GM19239 (cell line): ENCODE measurements at places on chromosomes 7 and 10.

GRCh38 chr7:20597339-20597738, 18.1 kb upstream of the ABCB5 start:
- DNase-seq = no peak

DNA sequence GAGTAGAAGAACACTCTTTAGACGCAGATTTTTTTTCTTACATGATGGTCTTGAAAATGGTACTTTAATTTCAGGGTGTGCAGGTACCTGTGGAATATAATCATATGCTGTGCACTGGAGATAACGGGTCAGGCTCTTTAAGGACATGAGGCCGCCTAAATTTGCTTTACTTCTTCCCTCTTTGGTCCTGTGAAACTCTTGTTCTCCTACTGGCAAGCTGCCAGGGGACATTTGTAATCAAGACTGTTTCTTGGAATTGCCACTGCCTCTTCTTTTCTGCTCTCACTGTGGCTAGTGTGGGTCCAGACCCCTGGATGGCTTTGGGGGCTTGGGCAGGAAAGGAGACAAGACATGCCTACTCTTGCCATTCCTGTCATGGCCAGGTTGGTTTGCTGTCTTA, 146.0 kb downstream of the SND1 start:
- no peak for DNase-seq

DNA sequence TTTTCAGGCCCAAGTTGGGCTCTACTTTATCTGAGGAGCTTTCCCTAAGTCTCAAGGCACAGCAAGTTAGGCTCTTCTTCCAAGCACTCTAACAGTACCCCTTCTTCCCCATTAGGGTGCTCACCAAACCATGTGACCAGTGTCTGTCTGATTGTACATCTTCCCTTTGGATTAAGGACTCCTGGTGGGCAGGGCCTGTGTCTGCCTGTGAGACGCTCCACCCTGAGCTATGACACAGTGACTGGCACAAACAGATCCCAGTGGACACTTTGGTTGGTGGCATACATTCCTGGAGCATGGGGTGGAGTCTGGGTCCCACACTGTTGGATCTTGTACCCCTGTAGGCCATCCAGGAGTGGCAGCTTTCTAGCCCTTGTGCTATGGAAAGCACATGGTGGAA, 23.8 kb downstream of the PLPP4 start:
- no peak for DNase-seq

- no peak for DNase-seq
Observed at GRCh38 chr7:18529239-18529638, 33.7 kb downstream of the HDAC9 start.

- DNase-seq = no peak
Observed at GRCh38 chr10:74113546-74113945, 37.1 kb downstream of the AP3M1 start.

- no peak for DNase-seq
Observed at GRCh38 chr10:109987452-109988211, 20.2 kb upstream of the ADD3 start.

- no peak for DNase-seq
Observed at GRCh38 chr7:50751146-50751545, 31.6 kb downstream of the GRB10 start.

DNA sequence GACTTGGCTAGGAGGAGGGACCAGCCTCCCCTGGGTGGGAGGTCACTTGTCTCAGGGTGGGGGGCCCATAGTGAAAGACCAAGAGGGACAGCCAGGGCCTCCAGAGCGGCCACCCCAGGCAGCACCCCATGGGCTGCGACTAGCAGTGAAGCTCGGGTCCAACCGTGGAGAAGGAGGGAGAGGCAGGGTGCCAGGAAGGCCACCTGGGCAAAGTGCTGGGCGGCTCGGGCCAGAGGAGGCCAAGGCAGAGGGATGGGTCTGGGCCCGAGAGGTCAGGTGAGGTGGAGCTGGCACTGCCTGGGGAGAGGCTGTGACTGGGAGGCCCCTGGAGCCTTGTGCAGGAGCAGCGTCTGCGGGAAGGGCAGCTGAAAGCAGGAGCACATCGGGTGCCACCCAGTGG, 41.8 kb downstream of the CLRN3 start:
- no peak for DNase-seq

DNA sequence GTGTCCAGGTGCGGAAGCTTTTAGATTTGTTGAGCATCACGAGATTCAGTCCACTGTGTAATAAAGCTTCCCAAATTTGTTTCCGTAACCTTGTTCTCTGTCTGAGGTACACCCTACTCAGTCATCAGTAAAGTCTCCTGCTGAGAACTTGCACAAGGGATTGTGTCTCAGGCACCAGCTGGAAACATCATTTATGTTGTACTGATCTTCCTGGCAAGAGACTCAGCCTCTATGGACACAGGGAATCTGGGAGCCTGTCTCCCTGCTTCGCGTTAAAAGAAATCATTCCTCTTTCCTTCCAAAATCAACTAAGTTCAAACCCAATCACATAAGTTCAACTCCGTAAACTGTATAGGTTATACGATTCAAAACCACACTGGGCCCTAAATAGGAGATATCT, 336.8 kb downstream of the GPR37 start:
- no peak for DNase-seq

DNA sequence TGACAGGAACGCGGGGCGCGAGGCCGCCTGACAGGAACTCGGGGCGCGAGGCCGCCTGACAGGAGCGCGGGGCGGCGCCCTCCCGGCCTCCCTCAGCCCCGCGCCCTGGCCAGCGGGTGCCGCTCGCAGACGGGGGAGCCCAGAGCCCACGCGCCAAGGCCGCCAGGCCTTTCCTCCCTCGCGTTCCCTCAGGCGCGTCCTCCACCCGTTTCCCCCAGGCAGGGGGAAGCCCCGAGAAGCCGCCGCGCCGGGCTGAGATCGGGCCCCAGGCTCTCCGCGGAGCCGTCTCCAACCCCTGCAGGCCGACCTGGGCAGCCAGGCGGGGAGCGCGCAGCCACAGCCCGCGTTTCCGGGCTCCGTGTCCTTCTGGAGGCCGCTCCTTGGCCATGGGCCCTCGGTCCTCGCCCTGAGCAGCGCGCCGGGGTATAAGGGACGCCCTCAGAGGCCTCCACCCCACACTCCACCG, 17.7 kb downstream of the PTPRN2 start:
- no peak for DNase-seq
